ENCODE measurements at places on chromosomes 7 and 10. TPM values are rescaled to one million over a fixed set of nuclear protein-coding genes. Genes with fewer than 3 reads are reported as not detected.
A peak's percentile ranks its signal among the peaks of the same experiment; 100 is the strongest.

- no peak for DNase-seq
Measured at GRCh38 chr10:69045441-69046300, 42.2 kb upstream of the SRGN start.

DNA sequence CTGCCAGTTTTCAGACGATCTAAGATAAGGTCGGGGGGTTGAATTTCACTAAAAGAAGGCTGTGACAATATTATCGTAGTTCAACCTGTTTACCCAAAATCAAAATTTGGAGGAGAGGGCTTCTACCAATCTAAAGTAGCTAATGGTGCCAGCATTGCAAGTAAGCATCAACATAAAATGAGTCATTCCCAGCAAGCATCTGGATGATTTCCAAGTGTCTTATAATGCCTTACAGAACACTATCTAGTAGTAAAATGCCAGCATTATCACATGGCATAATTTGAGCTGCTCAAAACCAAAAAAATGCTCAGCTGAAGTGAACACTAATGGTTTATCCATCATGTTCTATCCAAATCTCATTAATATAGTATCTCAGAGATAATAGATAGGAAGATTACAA, 1193.9 kb downstream of the DNAJB9 start:
- DNase-seq: peak; percentile 44

DNA sequence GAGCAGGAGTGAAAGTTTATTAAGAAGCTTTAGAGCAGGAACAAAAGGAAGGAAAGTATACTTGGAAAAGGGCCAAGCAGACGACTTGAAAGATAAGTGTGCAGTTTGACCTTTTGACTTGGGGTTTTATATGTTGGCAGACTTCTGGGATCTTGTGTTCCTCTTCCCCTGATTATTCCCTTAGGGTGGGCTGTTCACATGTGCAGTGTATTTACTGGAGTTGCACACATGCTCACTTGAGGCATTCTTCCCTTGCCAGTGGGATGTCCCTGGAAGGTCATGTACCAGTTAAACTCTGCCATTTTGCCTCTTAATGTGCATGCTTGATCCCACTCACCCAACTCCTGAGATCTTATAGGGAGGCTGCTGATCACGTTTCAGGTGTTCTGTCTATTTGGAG, 23.4 kb upstream of the ARHGAP12 start:
- no peak for DNase-seq

DNA sequence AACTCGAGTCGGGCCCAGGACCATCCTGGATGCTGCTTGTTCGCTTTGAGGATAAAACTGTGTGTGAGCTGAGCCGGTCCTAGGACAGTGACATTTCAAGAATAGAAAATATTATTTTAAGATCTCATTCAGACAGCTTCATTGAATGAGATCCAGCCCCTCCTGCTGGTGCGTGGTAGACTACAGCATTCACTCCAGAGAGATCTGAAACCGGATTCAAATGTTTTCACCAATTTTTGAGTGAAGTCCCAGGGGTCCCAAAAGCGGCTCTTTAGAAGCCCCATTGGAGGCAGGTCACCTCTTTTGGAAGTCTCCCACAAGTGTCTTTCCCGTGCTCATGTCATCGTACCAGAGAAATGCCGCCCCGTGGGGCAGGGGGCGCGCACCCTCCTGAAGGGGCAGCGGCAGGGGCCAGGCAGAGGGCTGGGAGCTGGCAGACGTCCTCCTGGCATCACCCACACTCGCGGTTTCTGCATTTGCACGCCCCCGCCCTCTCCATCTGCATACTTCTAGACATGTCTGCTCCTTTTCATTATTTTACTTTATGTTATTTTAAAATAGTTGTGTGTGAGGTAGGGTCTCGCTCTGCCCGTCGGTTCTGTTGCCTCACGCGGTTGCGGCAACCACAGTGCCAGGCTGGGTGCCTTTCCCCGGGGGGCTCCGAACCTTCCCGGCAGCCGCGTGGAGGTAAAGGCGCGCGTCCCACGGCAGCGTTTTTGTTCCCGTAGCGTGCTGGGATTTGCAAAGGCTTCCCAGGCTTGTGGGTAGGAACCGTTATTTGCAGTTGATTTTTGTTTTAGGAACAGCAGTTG, 52.3 kb upstream of the DPYSL4 start:
- no peak for DNase-seq

- DNase-seq: no peak
Measured at GRCh38 chr7:83850941-83851340, 202.0 kb upstream of the SEMA3E start.

The TMEM225B gene
- 1.3 TPM for total RNA-seq

GRCh38 chr7:107044347-107045194, at the start of gene PRKAR2B:
Gene PRKAR2B (plus strand): TSS chr7:107044705. CDS start chr7:107044908, 203 bp downstream.
- peak; percentile 88 for DNase-seq

The HSPA12A gene
- total RNA-seq: 1.5 TPM

DNA sequence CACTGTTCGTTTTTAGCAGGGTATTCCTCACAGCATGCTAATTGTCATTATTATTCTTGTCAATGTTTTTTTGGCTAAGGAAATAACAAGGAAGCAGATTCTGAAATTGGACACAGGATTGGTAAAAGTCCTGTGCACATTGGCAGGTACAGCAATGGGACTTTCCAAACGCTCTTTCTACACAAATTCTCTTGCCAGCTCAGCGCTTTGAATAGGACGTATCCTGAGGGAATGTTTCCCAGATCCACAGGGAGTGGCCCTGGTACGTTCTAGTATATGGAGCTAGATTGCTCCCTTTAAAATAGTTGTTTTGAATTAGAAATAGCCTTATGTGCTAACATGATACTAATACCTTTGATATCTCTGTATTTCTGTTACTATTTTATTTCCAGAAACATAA, 82.8 kb upstream of the GRB10 start:
- no peak for DNase-seq

- DNase-seq: no peak
Measured at GRCh38 chr10:36003688-36004087, 361.6 kb upstream of the FZD8 start.

DNA sequence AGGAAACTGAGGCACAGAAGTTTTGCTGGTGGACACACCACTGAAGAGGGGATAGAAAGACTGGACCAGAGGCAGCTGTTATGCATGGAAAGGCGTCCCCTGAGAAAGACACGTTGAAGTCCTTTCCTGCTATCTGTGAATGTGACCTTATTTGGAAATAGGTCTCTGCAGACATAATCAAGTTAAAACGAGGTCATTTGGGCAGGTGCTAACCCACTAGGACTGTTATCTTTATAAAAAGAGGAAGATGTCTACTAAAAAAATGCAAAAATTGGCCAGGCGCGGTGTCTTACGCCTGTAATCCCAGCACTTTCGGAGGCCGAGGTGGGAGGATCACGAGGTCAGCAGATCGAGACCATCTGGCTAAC, 31.6 kb downstream of the ELMO1 start:
- DNase-seq: no peak

DNA sequence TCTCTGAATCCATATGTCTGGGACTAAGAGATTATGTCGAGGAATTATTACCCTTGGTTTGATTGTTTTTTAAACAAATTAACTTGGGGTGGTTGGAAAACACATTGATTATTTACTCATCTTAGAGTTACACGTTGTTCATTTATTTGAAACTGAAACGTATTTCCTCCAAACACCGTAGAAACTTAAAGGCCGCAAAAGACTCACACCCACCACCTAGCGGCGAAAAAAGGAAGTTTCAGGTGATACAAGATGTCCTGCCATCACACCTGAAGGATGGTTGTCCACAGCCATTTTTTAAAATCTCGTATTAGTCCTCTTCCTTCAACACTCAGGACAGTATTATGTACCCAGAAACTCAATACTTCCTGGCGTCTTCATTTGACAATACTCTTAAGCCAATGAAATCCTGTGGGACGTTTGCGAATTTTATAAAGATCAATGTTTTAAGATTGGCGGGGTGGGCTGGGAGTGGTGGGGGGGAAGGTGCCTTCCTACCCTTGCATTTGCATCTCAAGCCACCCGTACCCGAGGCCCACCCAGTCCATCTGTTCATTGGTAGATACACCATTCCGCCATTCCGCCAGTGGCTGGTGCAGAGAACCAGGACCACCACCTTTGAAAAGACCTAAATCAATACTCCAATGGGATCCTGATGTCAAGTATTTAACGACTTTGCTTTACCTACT, 1.4 kb upstream of the LCOR start:
- DNase-seq: peak; percentile 68

GRCh38 chr10:124183617-124184016, 90.2 kb upstream of the CHST15 start:
- no peak for DNase-seq

GRCh38 chr10:129193148-129193547, 273.9 kb upstream of the MGMT start:
- DNase-seq: peak; percentile 44

- peak; percentile 8 for DNase-seq
Measured at GRCh38 chr7:34523226-34523918, 134.6 kb upstream of the NPSR1 start.

DNA sequence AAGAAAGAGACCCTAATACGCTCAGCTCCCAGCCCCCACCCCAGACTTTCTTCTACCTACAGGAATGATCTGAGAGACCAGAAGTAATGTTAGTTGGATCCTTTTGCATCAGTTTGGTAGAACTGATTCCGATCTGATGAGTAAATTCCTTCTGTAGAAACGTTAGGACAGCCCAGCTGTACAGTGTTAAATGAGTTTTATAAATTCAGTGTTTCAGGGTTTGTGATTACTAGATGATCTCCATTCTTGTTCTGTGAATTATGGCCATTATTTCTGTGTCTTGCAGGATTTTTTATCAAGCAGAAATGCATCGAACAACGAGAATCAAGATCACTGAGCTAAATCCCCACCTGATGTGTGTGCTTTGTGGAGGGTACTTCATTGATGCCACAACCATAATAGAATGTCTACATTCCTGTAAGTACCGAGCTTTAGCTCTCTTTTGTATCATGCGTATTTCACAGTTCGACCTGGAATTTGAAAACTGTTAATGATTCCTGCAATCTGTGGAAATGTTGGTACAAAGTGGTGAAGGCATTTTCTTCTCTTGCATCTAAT, 5.3 kb downstream of the BMI1 start:
- DNase-seq: no peak

DNA sequence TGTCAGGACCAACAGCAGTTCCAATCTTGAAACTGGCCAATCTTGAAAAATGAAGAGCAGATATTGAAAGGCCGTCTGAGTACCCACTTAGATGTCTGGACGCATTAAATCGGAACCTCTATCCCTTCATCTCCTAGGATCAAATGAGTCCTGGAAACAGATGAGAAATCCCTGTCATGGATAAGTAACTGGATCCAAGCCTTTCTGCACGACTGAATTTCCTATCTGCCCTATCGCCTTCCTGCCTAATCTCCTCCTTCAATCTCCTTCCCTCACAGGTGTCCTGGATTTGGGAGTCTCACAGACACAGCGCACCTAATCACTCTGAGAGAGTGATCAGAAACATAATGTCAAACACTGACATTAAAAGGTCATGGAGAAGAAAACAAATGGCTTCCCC, 245.2 kb upstream of the PRSS58 start:
- no peak for DNase-seq

The SOSTDC1 gene
- not detected for total RNA-seq

- DNase-seq: no peak
Measured at GRCh38 chr7:437329-438251, 82.1 kb downstream of the PDGFA start.
